Esophagus muscularis mucosa (tissue), 4 donors: ENCODE measurements at places on chromosomes 7 and 10. TPM values are rescaled to one million over a fixed set of nuclear protein-coding genes. Genes with fewer than 3 reads are reported as not detected.

GRCh38 chr10:69043931-69044531 lies 43.9 kb upstream of the SRGN start:
- DNase-seq, result no peak

DNA sequence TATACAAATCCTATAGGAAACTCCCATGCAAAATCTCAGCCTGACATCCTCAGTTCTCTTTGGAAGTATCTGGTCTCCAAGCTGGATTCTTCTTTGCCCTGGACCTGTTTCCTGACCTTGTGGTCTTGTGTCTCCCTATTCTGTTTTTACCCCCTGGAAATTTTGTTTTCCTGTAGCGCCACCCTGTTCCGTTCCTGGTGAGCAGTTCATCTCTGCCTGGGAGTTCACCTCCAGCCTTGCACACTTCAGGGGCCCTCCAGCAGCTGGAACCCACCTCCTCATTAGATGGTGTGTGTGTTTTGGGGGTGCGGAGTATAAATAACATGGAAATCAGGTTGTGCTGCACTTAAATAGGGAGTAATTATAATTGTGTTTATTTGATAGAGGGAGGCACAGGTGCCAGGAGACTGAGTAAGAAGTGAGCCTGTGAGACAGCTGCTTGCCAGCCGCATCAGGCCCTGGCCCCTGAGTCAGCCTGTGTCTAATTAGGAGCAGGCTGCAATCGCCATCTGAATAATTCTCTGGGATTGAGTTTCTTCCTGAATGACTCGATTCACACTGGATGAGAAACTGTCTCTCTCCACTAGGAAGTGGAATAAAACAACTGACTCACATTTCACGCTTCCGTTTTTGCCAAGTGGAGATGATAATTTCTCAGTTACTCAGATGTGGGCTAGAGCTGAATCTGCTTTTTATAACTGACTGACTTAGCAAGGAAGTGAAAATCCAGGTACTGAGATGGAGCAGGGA lies 69.4 kb upstream of the HECTD2 start:
- no peak for DNase-seq

DNA sequence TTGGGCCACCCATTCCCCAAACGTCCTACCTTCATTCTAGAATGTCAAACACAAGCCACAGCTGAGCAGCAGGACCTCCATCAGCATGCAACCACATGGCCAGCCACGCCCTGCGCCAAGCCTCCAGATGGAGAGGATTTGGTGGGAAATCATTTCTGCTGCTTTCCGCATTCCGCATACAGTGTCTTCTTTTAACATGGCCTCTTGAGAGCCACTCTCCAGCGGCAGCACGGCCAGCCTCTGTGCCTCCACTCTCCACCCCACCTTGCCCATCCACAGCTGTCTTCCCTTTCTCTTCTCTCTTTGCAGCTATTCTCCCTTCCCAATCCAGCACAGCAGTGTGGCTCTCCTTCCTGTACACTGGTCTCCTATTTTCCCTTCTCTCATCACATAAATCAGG lies 389.1 kb downstream of the PAXIP1 start:
- peak; percentile 74 for DNase-seq

- DNase-seq, result no peak
Measured at GRCh38 chr7:126700807-126701604, 551.7 kb downstream of the GRM8 start.

DNA sequence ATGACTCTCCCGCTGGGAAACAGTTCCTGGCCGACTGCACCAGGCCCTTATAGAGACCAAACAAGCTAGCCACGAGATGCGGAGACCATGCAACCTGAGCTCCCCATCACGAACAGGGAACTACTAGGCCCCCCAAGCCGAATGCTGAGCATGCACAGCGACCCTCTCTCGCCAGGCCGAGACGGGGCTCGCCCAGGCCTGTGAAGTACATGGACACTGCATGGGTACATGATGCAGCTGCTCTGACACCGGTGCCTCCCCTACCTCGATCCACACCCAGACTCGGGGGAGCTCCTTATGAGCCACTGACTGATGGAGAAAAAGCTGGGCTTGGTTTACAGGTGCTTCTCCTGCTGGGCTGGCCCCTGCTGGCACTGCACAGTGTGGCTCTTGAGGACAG lies 72.2 kb upstream of the RHEB start:
- no peak for DNase-seq

GRCh38 chr10:60086862-60087261 lies 180.5 kb upstream of the CCDC6 start:
- no peak for DNase-seq

GRCh38 chr10:517872-518475 lies 171.5 kb downstream of the DIP2C start:
- DNase-seq, result no peak

DNA sequence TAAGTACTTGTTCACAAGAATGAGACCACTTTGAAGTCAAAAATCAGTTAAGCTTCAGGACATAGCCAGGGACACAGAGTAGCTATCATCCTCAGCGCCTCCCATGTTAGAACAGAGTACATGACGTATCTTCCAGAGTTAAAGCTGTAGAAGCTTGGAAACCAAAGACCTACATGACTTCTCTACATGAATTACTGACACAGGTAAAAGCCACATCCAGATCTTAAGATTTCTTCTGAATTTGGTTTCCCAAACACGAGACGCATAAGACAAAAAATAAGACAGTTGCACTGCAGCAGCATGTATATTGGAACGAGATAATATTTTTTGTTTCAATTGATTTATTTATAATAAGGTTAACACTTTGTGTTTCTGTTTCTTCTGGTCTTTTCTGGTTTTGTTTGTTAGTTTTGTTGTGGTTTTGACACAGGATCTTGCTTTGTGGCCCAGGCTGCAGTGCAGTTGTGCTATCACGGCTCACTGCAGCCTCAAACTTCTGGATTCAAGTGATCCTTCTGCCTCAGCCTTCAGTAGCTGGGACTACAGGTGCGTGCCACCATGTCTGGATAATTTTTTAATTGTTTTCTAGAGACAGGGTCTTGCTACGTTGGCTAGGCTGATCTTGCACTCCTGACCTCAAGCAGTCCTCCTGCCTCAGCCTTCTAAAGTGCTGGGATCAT lies 10.2 kb upstream of the EPC1 start:
- DNase-seq, result no peak

DNA sequence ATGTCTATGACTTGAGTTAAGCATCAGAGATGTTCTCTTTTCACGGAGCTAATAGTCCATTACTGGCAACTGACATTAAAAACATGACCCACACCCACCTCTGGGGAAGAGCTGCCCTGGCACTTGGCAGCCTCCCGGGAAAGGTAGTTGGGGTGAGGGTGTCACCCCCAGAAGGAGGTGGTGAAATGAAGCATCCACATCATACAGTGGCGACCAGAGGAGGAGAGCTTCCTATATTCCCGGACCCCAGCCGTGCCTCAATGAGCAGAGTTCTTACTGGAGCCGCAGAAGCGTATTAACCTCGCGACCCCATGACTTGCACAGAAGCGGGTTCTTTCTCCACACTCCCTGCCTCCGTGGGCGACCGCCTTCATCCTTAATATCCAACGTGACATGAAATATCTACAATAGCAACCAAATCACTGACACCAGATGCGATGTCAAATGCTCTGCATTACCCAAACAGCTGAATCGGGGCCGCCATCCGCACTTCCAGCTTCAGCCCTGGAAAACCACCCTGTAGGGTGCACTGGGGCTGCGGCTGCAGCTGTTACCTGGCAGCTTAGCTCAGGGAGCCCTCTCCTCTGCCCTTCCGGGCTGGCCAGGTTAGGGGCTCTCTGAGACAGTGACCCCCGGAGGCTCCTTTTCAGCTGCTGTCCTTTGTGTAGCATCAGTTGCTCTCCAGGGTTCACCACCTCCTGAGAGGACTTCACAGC lies 103.1 kb upstream of the PARD3 start:
- DNase-seq, result no peak

DNA sequence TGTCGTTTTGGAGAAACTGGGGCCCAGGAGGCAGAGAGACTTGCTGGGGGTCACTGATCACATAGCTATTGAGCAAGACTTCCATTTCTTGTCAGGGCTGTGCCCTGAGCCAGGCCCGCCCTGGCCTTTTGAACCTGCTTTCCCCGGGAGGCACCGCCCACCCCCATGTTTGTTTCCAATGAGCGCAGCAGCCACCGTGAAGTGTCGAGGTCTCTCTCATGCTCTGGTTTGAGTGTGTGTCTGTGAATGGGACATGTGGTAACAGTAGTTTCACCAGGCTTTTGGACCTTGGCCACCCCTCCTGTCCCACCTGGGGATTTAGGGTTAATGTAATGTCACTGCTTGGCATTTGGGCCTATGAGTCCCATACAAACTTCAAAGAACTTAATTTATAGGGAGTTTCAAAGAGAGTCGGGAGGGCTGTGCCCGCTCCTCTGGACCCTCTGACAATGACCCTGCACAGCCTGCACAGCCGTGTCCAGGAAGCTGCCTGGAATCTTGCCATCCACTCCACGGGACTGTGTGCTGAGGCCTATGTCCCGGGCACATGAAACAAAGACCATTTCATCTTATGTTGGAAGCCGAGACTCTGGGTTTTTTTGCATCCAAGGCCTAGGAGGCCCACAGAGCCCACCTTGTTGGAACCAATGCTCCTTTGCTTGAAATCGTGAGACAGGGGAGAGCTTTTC lies 6.3 kb downstream of the PRF1 start:
- DNase-seq, result no peak

- no peak for DNase-seq
Measured at GRCh38 chr7:15906436-15906835, 220.0 kb upstream of the MEOX2 start.

GRCh38 chr10:18906636-18907035 lies 142.0 kb upstream of the MALRD1 start:
- no peak for DNase-seq

- DNase-seq, result no peak
Measured at GRCh38 chr7:95632609-95633008, 36.3 kb upstream of the PDK4 start.

DNA sequence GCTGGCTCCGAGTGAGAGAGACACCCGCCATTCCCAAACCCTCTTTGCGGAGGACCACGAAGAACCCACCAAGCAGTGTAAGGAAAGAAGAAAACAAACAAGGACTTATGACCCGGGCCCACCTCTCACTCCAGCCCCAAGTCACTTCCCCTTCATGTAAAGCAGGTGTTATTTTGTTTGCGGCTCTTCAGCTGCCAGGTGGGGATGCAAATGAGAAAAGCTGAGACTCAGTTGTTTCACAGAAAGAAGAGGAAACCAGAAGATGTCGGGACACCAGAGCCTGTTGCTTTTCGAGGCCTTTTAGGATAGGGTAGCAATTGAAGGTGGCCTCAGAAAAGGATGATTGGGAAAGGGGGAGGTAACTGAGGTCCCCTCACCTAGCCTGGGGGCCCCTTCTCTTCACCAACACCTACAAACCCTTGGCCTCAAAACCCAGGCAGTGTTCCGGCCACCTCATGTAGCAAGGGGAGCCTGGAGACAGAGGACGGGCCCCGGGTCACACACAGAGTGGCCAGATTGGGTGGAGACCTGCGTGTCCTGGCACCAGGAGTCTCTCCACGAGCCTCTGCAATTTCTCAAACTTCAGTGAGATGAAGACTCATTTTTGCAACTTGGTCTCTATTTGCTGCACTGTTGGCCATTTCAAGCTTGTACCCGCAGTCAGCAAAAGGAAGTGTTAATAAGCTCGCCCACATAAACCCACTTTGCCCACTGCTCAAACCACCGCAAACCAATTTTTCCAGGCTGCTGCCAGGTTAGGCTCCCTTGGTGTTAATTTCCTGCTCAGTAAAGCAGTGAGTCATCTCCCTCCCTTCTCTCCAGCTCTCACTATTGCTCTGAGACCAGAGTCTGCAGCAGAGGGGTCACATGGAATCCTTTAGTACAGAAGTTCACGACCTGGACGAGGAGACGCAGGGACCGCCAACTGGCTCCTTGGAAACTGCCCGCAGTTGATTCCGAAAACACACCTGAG lies 45.5 kb downstream of the AOC1 start:
- DNase-seq, result peak; percentile 26

DNA sequence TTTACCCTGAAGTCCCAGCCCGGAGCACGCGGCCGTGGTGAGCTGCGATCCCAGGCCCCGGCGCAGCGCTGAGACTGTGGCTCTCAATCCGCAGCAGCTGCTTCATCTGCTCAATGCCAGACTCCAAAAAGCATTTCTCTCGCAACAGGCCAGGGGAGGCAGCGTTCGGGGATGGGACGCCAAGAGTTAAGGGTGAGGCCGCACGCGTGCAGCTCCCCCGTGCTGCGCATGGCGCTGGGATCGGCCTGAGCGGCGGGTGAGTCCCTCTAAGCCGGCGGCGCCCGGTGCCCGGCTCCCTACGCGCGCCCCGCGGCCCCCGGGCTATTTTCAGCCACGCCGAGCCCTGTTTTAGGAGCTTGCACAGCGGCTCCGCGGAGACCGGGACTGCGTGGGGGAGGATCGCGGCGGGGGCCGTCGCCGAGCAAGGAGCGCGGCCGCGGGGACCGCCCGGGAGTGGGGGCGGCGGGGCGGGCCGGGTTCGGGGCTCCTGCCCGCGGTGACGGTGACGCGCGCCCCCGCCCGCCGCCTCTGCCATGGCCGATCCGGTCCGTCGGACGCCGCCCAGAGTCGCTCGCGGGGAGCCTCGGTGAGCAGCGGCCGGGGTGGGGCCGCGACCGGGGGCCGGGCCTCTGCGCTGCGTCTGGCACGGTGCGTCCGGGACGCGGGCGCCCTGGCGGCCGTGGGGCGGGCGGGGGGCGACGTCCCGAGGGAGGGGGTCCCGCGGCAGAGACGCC lies 29.4 kb upstream of the JAKMIP3 start:
- no peak for DNase-seq

DNA sequence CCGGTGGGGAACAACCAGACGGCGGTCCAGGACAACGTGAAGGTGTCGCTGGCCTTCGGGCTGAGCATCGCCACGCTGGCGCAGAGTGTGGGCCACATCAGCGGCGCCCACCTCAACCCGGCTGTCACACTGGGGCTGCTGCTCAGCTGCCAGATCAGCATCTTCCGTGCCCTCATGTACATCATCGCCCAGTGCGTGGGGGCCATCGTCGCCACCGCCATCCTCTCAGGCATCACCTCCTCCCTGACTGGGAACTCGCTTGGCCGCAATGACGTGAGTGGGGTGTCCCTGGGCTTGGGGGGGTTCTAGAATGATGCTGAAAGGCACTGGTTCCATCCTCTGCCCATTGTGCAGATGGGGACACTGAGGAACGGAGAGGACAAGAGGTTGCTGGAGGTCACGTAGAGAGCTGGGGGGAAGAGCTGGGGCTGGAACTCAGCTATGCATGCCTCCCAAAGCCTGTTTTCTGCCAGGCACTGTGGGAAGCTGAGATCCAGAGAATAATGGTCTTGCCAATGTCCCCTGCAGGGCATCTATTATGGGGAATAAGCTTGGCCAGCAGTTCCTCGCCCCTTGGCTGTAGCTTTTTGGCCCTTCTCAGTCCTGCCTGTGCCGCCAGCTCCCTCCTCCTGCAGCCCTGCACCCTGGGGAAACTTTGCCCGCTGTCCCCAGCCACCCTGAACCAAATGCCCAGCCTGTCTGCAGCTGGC lies 523 bp downstream of the AQP1 start:
- DNase-seq, result no peak

- no peak for DNase-seq
Measured at GRCh38 chr10:94353336-94353735, 9.4 kb downstream of the NOC3L start.

- DNase-seq, result no peak
Measured at GRCh38 chr7:4261601-4261960, 420.5 kb upstream of the FOXK1 start.

GRCh38 chr10:71634531-71635164 lies 84.9 kb downstream of the C10orf105 start:
- no peak for DNase-seq

- DNase-seq, result no peak
Measured at GRCh38 chr10:77902159-77902558, 24.4 kb downstream of the DLG5 start.

- peak; percentile 87 for DNase-seq
Measured at GRCh38 chr7:33807779-33808482, 97.4 kb upstream of the BMPER start.

The HECW1 gene
- total RNA-seq, result 0.42 TPM

The SPDYE6 gene
- total RNA-seq, result not detected

The GNAT3 gene
- total RNA-seq, result not detected

The SFRP4 gene
- 11.3 TPM for total RNA-seq

The METTL27 gene
- 4.0 TPM for total RNA-seq
